H54 (cell line): ENCODE measurements at places on chromosomes 2 and 18.

- DNase-seq = no peak
These were observed 86.6 kb downstream of the WDSUB1 start for GRCh38 chr2:159199761-159200465.

- DNase-seq = peak; percentile 81
These were observed 92.6 kb downstream of the ACTR2 start for GRCh38 chr2:65320042-65320725.

- peak; percentile 52 for DNase-seq
These were observed 22.4 kb upstream of the KCNK3 start for GRCh38 chr2:26670171-26670570.

- DNase-seq = no peak
These were observed 273.6 kb downstream of the ASXL3 start for GRCh38 chr18:33851546-33852078.

DNA sequence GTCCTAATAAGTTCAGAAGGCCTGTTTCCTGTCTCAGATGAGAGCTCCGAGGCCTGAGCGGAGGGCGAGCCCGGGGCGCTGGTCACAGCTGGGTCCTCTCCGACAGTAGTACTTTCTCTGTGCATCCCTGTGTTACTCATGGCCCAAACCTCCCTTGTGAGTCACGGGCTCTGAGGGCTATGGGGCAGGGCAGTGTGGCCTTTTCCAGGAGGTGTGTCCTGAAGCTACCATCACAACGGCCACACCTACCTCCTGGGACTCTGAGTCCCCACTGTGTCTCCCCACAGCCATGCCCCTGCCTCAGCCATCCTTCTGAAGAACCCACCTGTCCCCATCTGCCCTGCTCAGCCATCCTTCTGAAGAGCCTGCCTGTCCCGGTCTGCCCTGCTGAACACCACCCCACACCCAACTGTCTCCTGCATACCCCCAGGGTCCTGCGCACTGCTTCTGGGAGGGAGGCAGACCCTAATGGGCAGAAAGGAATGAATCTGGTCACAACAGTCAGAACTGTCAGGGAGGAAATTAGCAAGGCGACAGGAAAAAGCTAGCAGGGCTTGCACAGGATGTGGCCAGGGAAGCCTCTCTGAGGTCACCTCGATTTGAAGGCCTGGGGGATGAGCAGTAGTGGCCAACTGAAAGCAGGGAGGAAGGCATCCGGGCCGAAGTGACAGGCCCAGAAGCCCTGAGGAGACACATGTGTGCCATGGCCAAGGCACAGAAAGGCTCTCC lies 145.4 kb upstream of the RIOK3 start:
- DNase-seq = peak; percentile 54

- DNase-seq = no peak
These were observed 172.0 kb downstream of the MIB1 start for GRCh38 chr18:21912339-21913239.

DNA sequence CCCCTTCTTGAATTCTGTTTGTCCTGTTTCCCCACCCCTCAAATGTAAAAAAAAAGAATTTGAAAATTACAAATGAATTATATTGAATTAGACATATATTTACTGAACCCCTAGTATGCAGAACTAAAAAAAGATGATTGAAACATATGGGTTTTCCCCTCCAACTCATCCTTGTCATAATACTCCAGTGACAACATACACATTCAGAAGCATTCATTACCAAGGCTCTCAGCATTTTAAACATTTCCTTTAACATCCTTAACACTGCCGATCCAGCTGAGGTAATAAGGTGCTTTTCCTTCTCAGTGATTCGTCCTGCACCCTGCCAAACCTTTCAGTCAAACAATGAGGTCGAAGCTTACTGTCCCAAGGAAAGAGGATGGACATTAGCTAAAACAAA lies 53.1 kb upstream of the DTNB start:
- no peak for DNase-seq

GRCh38 chr2:192159208-192159607 lies 35.5 kb downstream of the TMEFF2 start:
- DNase-seq = no peak

- no peak for DNase-seq
These were observed 126.9 kb upstream of the PIK3C3 start for GRCh38 chr18:41828137-41828536.

DNA sequence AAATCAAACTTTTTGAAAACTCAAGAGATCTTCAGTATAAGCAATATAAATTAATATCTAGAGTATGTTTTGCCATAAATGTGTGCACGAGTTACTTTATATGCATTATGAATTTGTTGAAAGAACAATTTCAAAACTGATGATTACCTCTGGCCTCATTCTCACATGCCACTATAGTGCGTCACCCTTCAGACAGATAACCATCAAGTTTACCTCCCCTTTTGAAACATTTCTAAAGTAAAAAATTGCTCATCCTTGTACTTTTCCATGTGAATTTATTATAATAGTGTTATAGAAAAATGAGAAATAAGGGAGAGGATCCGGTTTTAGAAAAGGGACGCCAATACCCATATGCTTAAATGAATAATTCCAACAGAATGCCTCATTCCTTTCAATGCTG lies 38.3 kb downstream of the ZEB2 start:
- DNase-seq = no peak

- DNase-seq = no peak
These were observed 262.9 kb upstream of the CDH2 start for GRCh38 chr18:28439870-28440269.

DNA sequence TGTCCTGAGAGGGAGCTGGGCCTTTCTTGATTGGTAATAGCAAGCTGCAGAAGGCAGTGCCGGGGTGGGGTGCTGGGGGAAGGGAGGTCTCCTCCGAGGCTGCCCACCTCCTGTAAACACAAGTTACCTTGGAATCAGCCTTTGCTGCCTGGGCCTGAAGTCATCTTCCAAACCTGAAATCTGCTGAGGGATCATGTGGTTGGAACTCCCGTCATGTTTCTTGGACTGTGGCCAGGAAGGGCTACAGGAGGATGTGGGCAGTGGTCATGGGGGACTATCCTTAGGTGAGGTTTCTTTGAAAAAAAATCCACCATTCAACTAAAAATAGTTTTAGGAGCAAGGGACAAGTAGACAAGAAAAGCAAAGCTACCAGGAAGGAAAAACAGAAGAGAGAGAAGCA lies 74.2 kb downstream of the CDK15 start:
- DNase-seq = no peak

GRCh38 chr2:216922175-216922780 lies 62.4 kb upstream of the TNP1 start:
- no peak for DNase-seq

- DNase-seq = no peak
These were observed 2.3 kb downstream of the MEIS1 start for GRCh38 chr2:66437109-66437690.

DNA sequence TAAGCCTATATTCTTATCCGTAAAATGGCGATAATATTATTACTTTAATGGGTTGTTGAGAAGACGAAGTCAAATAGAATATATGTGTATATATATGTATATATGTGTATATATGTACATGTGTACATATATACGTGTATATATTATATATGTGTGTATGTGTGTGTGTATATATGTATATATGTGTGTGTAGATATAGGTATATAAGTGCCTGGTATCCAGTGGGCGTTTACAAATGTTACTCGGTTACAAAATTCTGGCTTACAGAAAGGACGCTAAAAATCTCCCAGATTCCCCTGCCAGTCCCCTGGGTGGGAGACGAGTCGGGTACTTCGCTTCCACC lies 295 bp upstream of the MTX2 start:
- DNase-seq = no peak

DNA sequence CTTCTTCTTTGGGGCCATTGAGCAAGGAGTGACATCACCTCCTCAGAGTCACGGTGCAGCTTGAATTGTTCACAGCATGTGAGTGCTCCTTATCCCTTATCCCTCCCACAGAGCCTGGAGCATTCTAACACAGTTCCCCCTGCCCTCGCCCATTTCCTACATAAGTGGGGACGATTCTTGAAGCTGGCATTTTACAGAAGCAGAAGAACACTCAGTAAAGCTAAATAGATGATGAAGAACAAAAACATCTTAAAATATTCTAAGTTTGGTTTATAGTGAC lies 135.8 kb upstream of the APCDD1 start:
- no peak for DNase-seq

GRCh38 chr18:48940854-48941611 lies 9.7 kb downstream of the SMAD7 start:
- DNase-seq = no peak

GRCh38 chr18:55007602-55008001 lies 48.3 kb upstream of the CCDC68 start:
- DNase-seq = no peak

DNA sequence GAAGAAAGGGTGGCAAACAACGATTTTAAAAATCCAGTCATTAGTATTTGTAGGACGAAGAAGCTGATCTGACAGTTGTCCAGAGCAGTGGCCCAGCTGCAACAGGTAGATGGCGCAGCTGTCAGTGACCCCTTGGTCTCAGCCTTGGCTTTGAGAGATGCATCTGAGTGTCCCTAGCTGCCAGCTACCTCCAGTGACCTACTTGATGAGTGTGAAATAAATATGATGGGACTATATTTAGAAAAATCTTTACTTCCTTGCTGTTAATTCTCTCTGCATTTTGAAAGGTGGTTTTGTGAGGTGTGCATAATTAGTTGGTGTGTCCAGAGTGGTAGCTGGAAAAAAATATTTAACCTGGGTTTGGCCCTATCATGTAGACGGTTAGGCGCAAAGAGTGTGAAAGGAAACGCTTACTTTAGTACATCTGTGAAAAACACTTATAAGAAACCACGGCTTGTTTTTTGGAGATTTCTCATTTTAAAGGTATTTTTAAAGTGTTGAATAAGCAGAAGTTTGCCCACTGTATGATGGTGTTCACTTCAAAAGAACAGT lies 963 bp downstream of the INPP1 start:
- DNase-seq = peak; percentile 15

DNA sequence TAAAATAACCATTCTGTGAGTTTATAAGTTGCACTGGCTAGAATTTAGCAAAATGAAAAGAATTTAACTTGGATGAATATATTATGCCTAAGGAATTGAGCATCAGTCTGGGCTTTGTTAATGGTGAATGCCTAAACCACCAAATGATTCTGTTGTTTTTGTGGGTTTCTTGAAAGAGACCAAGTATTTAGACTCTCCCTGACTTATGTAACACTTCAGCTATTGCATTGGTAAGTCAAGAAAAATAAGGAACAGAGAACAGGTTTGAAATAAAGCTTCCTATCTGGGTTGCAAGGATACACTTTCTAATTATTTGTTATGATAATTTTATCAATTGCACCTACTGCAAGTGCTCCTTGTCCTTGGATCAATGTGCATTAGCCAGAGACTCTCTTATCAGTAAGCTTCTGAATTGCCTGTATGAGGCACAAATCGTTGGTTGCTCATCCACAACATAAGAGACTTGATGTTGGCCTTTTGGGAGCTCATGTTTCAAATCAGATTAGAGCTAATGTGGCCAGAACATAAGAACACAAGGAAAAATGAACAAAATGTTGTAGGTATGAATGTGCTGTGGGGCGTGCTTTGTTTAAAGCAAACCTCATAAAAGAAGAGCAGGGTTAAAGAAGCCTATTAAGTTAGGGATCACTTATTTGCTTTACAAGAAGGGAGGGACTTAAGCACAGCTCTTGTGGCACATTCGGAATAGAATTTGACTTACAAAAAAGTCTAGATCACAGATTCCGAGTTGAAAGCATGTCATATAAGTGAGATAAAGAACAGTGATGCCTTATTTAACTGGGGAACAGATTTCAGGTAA lies 37.2 kb downstream of the PRKCE start:
- no peak for DNase-seq

GRCh38 chr18:79934311-79935097 lies 16.9 kb downstream of the SLC66A2 start:
- no peak for DNase-seq

DNA sequence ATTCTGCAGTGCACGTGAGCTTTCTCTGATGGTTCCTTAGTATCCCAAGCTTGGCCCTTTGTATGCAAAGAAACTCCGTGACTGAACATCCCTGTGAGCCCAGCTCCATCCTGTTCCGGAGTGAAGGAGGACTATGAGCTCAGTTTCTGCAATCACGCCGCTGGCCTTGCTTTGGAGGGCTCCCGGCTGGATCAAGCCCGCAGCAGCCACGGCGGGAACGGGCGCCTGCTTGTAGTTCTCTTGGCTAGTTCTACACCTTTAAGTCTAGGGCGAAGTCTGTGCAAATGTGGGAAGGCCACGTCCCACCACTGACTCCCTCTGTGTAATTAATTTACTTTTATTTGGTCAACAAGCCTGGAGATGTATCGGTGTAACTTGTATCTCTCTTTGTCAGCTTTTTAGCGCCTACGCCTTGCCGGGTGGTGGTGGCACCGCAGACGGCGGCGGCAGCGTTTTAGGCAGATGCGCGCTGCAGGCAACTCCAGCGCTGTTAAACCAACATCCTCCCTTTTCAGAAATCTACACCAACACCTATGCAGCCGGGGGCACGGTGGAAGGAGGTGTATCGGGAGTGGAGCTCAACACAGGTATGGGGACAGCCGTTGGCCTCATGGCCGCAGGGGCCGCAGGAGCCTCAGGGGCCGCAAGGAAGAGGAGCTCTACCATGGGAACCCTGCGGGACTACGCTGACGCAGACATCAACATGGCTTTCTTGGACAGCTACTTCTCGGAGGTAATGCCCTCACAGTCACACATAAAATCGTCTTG lies 34.3 kb downstream of the DSG4 start:
- DNase-seq = no peak

- peak; percentile 79 for DNase-seq
These were observed 72.5 kb upstream of the SMAD2 start for GRCh38 chr18:48002933-48003365.

- DNase-seq = no peak
These were observed 63.5 kb downstream of the DNER start for GRCh38 chr2:229650901-229651300.

DNA sequence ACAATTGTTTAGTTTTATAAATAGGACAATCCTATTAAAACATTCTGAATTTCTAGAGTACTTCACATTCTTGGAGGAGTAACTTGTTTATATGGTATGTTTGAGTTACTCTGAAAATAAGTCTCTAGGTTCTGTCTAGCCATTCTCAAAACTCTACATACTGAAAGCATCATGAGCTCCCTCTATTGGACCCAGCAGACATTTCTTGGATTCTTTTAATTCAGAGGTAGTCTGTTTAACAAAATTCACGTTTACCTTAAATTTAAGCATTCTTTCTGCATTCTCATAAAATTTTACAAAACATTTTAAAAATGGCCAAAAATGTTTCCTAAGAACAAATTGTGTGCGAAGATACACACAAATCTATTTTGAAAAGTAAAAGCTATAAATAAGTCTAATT lies 15.3 kb downstream of the SP9 start:
- no peak for DNase-seq

- no peak for DNase-seq
These were observed 57.3 kb downstream of the IRS1 start for GRCh38 chr2:226742347-226742746.

- DNase-seq = peak; percentile 39
These were observed 95.8 kb downstream of the SLC25A12 start for GRCh38 chr2:171798156-171798820.

- no peak for DNase-seq
These were observed 162.6 kb downstream of the GFPT1 start for GRCh38 chr2:69224512-69224837.

- DNase-seq = no peak
These were observed 424.6 kb downstream of the NCKAP5 start for GRCh38 chr2:133143645-133144044.
